GDM1 (cell line): ENCODE measurements at places on chromosomes 12 and 14.

GRCh38 chr14:99737451-99737951, 53.4 kb downstream of the CYP46A1 start:
- DNase-seq: no peak

- DNase-seq: no peak
Measured at GRCh38 chr12:51527966-51528365, 63.1 kb upstream of the SCN8A start.

GRCh38 chr14:83826838-83827237, 1703.1 kb upstream of the FLRT2 start:
- no peak for DNase-seq

- DNase-seq: no peak
Measured at GRCh38 chr12:106358396-106359241, 1.1 kb downstream of the POLR3B start.

DNA sequence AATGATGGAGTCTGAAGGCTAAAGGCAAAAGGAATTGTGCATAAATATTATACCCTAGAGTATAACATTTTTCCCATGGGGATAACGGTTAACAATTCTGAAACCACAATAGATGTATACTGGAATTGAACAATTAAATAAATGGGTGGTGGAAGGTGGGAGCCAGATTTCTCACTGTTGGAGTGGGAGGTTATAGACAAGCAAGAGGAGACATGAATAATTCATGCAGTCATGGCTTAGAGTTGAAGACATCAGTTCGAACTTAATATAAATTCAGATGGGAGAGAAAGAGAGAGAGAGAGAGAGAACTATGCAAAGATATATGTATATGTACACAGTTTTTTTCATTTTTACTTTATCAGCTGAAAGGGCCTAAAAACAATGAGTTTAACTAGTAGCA, 523.9 kb downstream of the FOXG1 start:
- no peak for DNase-seq

- DNase-seq: no peak
Measured at GRCh38 chr12:10241290-10241689, 28.6 kb downstream of the GABARAPL1 start.

DNA sequence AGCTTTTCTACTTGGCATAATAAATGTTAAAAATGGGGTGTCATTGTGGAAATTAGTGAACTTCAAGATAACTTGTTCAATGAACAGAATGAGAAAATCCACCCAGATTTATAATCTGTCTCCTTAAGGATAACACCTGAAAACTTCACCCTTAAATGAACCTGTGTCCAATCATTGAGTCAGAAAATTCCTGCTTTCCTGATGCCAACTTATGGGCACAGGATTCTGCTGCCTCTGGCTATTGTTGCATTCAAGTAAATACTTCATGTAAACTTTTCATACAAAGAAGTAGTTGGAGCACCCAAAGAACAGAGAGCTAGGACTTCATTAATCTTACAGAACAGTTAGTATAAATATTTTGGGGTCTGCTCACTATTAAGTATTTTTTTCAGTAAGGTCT, 98.9 kb upstream of the PLEKHA5 start:
- no peak for DNase-seq

- no peak for DNase-seq
Measured at GRCh38 chr12:68601767-68602166, 8.9 kb upstream of the RAP1B start.

DNA sequence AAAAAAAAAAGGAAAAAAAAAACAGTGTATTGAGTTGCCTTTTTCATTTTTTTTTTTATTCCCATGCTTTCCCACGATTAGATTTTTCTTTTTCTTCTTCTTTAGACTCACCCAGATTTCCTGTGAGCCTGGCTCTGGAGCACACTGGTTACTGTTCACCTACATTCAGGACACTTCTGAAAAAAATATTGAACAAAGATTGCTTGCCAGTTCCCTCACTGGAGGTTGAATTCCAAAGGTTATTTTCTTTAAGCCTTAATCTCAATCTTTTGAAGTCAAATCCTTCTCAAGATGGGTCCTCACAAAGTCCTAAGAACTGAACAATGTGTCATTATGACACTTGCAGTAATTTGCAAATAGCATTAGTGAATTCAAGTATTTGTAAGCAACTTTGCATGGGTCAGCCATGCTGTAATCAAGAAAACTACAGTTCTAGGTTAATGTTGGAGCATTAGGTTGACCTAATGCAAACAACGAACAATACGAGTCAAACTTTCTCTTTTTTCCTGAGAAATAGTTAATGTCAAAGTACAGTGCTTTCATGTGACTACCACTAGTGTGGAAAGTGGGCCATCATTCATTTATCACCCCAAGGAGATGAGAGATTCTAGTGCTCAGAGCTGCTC, 49.2 kb upstream of the DUSP6 start:
- no peak for DNase-seq
